ENCODE measurements at places on chromosomes 3 and 15. TPM values are rescaled to one million over a fixed set of nuclear protein-coding genes. Genes with fewer than 3 reads are reported as not detected.

The ARF4 gene
- 66.6 TPM for total RNA-seq

The TM4SF4 gene
- not detected for total RNA-seq

The PODXL2 gene
- total RNA-seq = 1.3 TPM

The DMXL2 gene
- total RNA-seq = 6.3 TPM

The MB21D2 gene
- 9.1 TPM for total RNA-seq

The RASSF1 gene
- total RNA-seq = 52.6 TPM

The COX5A gene
- total RNA-seq = 322 TPM

The ASB14 gene
- total RNA-seq = not detected

The GMPS gene
- total RNA-seq = 143 TPM

The TM4SF1 gene
- 0.92 TPM for total RNA-seq

- peak; percentile 12 for DNase-seq
Measured at GRCh38 chr3:70811880-70812279, 499.4 kb upstream of the MDFIC2 start.

GRCh38 chr3:24538891-24539290, 44.2 kb upstream of the THRB start:
- no peak for DNase-seq

DNA sequence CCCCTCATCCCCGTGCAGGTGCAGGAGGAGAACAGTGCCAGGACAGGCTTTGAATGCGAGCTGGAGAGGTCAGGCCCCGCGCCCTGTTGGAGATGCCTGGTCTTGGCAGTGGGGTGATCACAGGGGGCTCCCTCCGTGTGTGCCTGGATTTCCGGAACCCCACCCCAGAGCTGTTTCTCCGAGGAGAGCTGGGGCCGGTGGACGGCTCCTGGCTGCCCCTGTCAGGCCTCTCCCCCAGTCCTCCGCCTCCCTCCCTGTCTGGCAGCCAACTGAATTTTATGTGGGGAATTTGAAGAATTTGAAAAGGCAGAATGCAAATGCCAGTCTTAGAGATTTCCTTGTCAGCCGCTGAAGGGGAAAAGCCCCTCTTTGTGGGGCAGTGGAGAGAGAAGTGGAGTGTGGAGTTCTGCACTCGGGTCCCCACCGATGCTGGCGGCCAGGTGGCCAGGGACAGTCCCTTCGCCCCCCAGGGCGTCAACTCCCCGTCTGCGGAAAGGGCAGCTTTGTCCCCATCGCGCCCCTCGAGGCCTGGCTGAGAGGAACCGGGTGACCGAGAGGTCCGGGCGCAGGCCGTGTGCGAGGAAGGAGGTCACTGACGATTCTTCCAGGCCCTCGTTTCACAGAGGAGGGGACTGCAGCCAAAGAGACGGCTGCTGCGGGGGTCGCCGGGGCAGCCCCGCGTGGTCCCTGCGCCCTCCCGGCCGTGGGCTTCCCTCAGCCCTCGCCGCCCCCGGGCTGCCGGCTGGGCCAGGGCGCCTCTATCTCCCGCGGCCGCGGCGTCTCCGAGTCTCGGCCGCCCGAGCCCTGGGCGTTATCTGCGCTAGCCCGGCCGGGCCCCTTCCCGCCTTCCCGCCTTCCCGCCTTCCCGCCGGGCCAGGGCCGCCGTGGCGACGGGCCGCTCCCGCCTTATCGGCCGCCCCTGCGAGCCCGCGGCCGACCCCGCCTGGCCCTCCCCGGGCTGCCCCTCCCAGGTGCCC, 56.0 kb upstream of the LCTL start:
- DNase-seq = no peak

DNA sequence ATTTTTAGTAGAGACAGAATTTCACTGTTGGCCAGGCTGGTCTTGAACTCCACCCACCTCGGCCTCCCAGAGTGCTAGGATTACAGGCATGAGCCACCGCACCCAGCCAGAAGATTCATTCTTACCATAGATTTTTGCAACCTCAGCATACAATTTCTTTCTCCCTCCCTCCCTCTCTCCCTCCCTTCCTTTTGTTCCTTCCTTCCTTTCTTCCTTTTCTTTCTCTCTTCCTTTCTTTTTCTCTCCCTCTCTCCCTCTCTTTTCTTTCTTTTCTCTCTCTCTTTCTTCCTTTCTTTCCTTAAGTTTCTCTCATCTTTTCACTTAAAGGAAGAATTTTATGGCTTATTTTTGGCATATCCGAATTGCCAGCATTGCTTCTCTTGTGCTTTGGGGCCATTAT, 58.0 kb downstream of the PRKAR2A start:
- no peak for DNase-seq

GRCh38 chr3:171383206-171384018, 76.8 kb downstream of the TNIK start:
- DNase-seq = no peak

DNA sequence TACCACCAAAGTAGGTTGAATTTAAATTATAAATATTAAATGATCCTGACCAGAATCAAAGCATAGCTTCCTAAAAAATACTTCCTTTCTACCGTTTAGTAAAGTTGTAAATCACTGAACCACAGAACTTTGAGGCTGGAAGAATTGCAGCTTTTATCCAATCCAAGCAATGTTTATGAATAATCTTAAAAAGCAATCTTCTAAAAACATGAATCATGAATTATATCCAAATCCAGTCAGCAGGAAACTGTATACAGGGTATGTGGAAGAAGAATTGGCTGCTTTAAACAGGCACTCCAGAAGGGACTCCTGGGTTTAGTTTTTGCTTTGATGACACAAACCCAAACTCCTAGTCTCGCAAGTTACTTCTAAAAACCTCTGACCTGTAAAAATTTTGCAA, 30.2 kb downstream of the HEG1 start:
- DNase-seq = no peak

GRCh38 chr3:134822090-134822489, 27.0 kb downstream of the EPHB1 start:
- DNase-seq = no peak

GRCh38 chr15:65312400-65312916, 8.0 kb downstream of the RNU5B-1 start:
- no peak for DNase-seq

DNA sequence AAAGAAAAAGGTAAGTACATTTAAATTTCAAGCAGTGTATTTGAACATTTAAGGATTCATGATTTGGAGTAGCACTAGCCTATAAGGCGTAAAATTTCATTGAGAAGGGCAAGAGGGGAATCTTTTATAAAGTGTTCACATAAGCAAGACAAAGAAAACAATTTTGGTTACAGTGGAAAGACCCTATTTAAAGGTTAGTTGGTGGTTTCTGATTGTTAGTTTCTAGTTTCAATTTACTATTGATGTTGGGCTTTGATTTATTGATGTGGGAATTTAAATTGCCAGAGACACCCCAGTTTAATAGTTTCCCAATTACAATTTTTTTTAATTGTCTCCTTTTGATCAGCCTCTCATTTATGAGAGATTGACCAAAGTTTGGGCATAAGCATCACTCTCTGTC, 19.5 kb downstream of the ROBO2 start:
- DNase-seq = no peak

GRCh38 chr15:80811781-80812315, 32.7 kb downstream of the CEMIP start:
- DNase-seq = no peak

GRCh38 chr3:188752850-188753249, 418.9 kb upstream of the TPRG1 start:
- DNase-seq = peak; percentile 16

- no peak for DNase-seq
Measured at GRCh38 chr3:187746059-187746441, 782 bp upstream of the BCL6 start.

- DNase-seq = peak; percentile 20
Measured at GRCh38 chr15:48862705-48863104, 15.2 kb upstream of the EID1 start.

GRCh38 chr3:116378077-116378476, 67.2 kb downstream of the LSAMP start:
- DNase-seq = no peak

- DNase-seq = no peak
Measured at GRCh38 chr15:61091289-61091616, 137.8 kb downstream of the RORA start.

GRCh38 chr15:77584201-77584600, 48.5 kb downstream of the LINGO1 start:
- DNase-seq = no peak

DNA sequence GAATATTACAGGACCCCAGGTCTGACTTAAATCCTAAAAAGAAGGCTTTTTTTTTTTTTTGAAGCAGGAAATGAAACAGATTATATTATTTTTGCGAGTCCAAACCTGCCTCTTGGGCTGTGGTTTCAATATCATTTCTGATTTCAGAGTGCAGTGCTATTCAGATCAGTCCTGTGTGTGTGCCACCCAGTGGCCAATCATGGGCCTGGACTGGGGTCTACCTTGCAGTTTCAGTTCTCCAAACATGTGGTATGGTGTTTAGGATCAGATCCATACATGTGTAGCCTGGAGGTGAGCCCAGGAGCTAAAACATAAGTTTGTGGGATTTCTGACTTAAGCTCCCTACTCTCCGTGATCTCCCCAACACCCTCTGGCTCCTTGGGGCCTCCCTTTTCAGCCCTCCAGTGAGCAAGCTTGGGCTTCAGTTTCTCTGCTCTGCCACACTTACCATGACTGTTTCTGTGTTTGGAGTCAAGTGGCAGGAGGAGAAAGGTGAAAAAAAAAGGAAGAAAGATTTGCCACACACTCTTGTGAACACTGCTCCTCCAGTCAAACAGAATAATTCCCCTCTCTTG, 12.1 kb upstream of the THSD4 start:
- no peak for DNase-seq

GRCh38 chr3:78917536-78917935, 850.3 kb downstream of the ROBO1 start:
- no peak for DNase-seq

Data from activated CD4-positive, alpha-beta memory T cell treated with anti-CD3 and anti-CD28 coated beads for 36 hours (primary cell).